Activated T-cell treated with anti-CD3 and anti-CD28 coated beads for 24 hours (primary cell): ENCODE measurements at places on chromosomes 12 and 14.

DNA sequence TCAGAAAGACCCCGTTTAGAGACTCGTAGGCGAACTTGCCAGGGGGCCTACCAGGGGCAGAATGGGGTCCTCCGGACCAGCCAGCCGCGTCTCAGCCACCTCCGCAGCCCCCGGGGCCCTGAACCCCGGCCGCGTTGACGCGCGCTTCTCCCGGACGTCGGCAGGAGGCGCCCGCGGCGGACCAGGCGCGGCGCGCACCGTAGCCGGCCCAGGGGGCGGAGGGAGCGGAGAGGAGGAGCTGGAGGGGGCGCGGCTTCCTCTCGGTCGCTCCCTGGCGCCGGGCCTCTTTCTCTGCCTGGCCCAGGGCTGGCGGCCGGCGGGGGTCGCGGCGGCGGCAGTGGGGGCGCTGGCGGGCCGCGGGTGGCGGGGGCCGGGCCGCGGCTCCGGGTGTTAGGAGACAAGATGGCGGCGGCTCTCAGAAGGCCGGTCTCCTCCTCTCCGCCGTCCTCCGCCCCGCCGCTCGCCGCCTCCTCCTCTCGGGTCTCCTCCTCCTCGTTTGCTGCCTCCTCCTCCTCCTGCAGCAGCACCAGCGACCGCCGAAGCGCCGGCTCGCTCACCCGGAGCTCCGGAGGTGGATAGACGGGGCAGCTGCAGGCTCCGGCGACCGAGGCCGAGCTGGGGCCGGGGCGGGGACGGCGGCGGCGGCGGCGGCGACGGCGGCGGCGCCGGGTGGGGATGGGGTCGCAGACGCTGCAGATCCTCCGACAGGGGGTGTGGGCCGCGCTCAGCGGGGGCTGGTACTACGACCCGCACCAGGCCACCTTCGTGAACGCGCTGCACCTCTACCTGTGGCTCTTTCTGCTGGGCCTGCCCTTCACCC lies at the start of gene PCNX1:
Gene PCNX1, plus strand, starts transcription at position 284 of the 820 bp plus-strand sequence. Its CDS starts 392 bp downstream, at position 676.
- peak; percentile 82 for DNase-seq

- no peak for DNase-seq
These were observed 24.0 kb downstream of the RHOJ start for GRCh38 chr14:63228217-63228616.

DNA sequence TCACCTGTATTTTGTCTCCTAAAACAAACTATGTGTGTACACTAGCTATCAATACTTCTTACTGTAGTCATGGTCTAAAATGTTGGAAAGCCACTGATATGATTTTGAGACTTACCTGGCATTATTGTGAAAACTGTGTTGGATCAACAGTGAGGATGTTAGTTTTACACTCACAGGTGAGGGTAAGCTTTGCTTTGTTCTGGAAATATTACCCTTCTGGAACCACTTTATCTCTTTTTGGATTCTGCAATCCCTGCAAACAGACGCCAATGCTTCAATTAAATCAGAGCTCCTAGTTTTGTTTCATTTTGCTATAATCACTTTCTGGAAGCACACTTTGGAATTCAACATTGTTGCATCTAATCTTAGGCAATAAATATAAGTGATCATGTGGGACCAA lies 223.3 kb downstream of the RPS29 start:
- no peak for DNase-seq

- DNase-seq: no peak
These were observed 318.8 kb downstream of the NRXN3 start for GRCh38 chr14:78488938-78489337.

GRCh38 chr12:100164153-100164704 lies 21.6 kb upstream of the BLTP3B start:
- DNase-seq: no peak

DNA sequence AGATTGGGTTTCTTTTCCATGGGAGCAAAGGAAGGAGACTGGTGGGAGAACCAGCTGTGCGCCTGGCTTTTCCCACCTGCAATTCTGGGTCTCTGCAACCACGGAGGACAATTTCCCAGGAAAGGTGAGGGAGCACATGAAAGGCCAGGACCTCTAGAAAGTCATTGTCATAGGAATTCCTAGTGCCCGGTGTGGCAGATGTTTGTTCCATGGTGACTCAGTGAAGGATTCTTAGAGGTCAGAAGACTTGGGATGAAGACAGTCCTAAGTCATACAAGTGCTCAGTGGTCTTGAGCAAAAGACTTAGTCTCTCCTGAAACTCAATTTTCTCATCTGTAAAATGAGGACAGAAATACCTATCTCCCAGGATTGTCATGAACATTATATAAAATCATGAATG lies 51.3 kb downstream of the KCNA5 start:
- no peak for DNase-seq

GRCh38 chr14:96246539-96246847 lies 9.5 kb upstream of the BDKRB1 start:
- DNase-seq: no peak

DNA sequence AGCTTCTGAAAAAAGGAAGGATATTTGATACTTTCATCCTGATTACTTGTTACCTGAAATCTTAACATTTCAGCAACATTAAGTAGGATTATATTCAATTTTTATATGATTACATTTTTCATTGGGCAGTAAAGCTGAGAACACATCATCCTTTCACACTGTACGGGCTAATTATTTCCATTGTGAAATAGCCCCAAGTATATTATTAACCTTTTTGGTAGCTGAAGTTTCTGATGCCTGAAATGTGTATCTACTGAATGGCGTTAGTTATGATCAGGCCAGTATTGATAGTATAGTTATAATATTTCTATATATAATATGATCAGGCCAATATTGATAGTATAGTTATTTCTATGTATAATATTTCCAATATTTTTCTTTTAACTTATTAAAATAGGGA lies 10.1 kb downstream of the SPATS2 start:
- no peak for DNase-seq

DNA sequence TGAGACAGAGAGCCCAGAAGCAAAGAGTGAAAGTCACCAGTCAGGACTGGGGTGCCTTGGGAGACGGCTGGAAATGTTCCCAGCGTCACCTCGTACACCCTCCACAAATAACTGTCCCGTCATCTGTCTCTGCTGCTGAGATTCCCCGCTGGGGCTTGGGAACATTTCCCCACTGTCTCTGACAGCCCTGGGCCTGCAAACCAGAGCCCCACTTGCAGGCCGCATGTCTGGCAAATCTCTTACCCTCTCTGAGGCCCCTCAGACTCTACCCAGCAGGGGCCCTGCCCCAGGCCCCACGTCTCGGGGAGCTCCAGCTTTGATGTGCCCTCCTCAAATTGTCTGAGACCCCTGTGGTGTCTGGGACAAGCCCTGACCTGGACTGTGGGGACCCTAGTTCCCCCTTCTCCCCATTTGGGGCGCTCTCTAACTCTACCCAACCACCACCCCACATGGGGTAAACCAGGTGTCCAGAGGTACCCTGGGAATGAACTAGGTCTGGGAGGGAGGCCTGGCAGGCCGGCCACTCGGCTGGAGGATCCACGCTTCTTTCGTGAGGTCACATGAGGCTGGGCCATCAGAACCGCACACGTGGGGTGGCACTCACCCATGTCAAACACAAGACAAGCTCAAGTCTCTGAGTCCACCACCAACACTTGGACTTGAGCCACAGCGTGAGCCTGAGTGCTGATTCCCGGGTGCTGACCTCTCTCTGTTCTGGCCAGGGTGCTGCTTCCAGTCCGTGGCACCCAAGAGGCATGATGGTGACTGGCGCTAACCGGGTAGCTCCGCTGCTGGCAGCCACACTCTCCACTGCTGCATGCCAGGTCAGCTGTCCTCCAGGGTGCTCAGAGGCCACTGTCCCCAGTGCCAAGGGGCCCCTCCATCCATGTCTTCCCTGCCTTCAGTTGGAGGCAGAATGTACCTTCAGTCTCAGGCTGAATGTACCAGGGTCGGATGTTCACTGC lies 59.8 kb downstream of the DIO3 start:
- no peak for DNase-seq

GRCh38 chr12:57194253-57194652 lies 22.3 kb upstream of the NXPH4 start:
- DNase-seq: no peak
